Activated CD4-positive, alpha-beta T cell treated with anti-CD3 and anti-CD28 coated beads, Interleukin-2, amount 10 ng/mL, durations not matched to agents 7 days and 5 days (primary cell): ENCODE measurements at places on chromosomes 6 and 20. TPM values are rescaled to one million over a fixed set of nuclear protein-coding genes. Genes with fewer than 3 reads are reported as not detected.

DNA sequence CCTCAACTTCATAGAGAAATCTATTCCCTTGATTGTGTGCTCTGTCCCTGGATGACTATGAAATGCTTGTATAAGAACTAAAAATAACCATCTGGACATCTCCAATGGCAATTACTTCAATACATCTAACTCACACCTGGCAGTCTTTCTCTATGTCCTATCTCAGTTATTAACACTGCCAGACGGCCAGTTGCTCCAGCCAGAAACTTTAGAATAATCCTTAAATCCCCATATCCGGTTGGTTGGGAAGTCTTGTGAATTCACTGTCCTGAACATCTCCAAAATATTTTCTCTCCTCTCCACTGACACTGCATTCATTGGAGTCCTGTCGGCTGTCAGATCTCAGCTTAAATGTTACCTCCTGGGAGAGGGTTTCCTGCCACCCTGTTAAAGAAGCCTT, 12.2 kb upstream of the LAMA2 start:
- H3K4me1 ChIP-seq = no peaks in the 10 kb centered on the region
- H3K4me3 ChIP-seq = no peak overlapping the region
- DNase-seq = no peak

FILIP1 gene
- total RNA-seq = 0.04 TPM

DNA sequence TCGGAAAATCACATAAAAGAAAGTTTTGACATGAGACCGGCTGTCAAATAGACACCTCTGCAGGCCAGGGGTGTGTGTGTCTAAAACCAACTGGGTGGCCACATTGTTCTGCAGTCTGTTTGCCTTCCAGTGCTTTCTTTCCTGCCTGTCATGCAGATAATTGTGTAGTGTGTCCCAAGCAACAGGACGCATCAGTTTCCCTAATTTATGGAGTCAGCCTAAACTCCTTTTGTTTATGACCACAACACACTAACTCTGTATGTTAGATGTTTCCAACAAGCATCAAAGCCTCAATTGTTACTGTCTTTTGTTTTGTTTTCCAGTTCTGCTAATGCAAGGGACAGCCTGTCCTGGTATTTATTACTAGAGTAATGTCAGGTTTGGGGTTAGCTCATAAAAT, 205.7 kb downstream of the ATXN1 start:
- H3K36me3 ChIP-seq = peaks cover 4% of the 10 kb centered on the region
- no peak for DNase-seq
- H3K27me3 ChIP-seq = no peaks in the 10 kb centered on the region
- H3K4me1 ChIP-seq = no peaks in the 10 kb centered on the region
- no peak overlapping the region for H3K4me3 ChIP-seq
- H3K27ac ChIP-seq = no peak overlapping the region

KIAA0408 gene
- 4.4 TPM for total RNA-seq

GRCh38 chr6:34110610-34111009, 35.3 kb downstream of the GRM4 start:
- no peak overlapping the region for H3K27ac ChIP-seq
- H3K4me3 ChIP-seq = no peak overlapping the region
- H3K27me3 ChIP-seq = no peaks in the 10 kb centered on the region
- H3K4me1 ChIP-seq = no peaks in the 10 kb centered on the region
- H3K36me3 ChIP-seq = no peaks in the 10 kb centered on the region

DNA sequence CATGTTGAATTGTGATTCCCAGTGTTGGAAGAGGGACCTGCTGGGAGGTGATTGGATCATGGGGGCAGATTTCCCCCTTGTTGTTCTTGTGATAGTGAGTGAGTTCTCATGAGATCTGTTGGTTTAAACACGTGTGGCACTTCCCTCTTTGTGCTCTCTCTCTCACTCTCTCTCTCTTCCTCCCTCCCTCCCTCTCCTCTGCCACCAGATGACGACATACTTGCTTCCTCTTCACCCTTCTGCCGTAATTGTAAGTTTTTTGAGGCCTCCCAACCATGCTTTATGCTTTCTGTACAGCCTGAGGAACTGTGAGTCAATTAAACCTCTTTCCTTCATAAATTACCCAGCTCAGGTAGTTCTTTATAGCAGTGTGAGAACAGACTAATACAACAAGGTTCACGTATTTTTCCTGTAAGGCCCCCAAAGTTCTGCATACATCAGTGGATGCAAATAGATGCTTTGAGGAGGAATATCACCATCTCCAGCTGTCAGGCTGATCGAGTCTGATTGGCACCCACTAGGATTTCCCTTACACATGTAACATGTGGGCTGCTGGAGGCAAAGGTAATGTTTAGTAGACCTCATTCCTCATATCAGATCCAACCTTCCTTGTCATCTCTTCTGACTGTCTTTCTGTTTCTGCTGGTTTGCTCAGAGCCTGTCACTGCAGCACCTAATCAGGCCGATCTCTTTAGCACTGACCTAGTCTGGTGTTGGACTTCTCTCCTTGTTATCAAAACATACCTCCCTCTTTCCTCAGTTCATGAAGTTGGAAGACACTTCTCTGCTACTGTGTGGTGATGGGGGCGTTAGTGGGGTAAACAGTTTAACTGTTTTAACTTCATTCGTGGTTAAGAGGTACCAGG, 54.3 kb upstream of the BACH2 start:
- peaks cover 21% of the 10 kb centered on the region for H3K4me1 ChIP-seq
- no peak overlapping the region for H3K4me3 ChIP-seq
- H3K36me3 ChIP-seq = no peaks in the 10 kb centered on the region
- H3K27ac ChIP-seq = peak overlapping the region; percentile 57
- DNase-seq = peak; percentile 59

RAE1 gene
- total RNA-seq = 37.9 TPM

- H3K4me3 ChIP-seq = no peak overlapping the region
- no peaks in the 10 kb centered on the region for H3K27me3 ChIP-seq
- DNase-seq = no peak
- no peak overlapping the region for H3K27ac ChIP-seq
- no peaks in the 10 kb centered on the region for H3K36me3 ChIP-seq
Observed at GRCh38 chr20:15056246-15056645, 718.8 kb upstream of the FLRT3 start.

DNA sequence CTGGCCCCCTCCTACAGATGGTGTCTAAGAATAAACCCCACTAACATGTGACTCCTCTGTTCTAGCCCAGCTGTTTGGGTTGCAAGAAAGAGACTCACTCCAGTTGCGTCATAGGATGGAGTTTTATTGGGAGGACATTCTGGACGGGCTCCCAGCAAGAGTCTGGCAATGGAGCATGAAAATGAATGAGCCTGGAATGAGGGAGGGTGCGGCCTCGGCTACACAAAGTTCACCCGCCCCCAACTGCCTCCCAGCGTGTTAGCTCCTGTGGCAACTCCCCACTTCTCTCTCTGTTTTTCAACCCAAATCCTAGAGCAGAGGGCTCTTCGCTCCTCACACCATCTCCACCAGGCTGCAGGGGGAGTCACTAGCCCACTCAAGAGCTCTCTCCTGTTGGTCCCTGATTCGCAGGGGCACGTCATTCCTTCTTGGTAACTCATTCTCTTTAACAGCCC, 5.1 kb upstream of the ADAM33 start:
- peaks cover 33% of the 10 kb centered on the region for H3K27me3 ChIP-seq
- no peaks in the 10 kb centered on the region for H3K36me3 ChIP-seq
- DNase-seq = no peak

GRCh38 chr6:170134031-170134470, 156.8 kb downstream of the DLL1 start:
- no peak overlapping the region for H3K4me3 ChIP-seq
- H3K27ac ChIP-seq = no peak overlapping the region
- H3K27me3 ChIP-seq = no peaks in the 10 kb centered on the region
- no peaks in the 10 kb centered on the region for H3K36me3 ChIP-seq
- DNase-seq = no peak

GRCh38 chr20:51111290-51111689, 88.4 kb upstream of the KCNG1 start:
- H3K27me3 ChIP-seq = peaks cover 15% of the 10 kb centered on the region
- H3K36me3 ChIP-seq = no peaks in the 10 kb centered on the region
- H3K27ac ChIP-seq = no peak overlapping the region
- no peak for DNase-seq

CRYBG1 gene
- 46.8 TPM for total RNA-seq

DNA sequence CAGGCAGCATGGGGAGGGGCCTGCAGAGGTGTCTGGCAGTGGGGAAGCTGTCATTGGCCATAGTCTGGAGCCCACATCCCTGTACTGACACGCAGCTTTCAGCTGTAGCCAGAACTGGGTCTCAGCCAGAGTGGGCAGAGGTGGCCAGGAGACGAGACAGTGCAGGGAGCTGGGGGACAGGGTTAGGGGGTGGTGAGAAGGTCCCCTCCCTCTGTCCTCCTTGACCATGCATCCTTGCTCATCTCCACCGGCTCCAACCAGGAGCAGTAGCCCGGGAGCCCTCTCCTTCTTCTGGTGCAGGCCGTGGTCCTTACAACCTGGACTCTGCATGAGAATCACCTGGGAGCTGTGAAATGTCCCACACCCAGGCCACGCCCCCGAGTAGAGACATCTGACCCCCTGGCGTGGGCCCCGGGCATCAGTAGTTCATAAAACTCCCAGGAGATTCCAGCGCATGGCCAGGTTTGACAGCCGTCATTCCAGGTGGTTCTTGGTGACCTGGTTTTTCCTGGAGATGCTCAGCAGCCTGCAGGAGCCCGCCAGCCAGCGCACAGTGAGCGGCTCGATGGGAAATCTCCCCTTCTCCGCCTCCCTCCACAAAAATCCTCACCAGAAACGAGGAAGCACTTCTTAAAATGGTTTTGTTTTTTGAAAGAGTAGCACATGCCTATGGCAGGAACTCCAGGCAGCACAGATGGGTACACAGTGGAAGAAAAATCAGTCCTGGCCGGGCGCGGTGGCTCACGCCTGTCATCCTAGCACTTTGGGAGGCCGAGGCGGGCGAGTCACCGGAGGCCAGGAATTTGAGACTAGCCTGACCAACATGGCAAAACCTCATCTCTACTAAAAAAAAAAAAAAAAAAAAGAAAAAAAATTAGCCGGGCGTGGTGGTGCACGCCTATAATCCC, 56.2 kb downstream of the ADNP start:
- no peak overlapping the region for H3K27ac ChIP-seq
- no peak overlapping the region for H3K4me3 ChIP-seq
- no peak for DNase-seq
- H3K4me1 ChIP-seq = no peaks in the 10 kb centered on the region
- H3K27me3 ChIP-seq = no peaks in the 10 kb centered on the region

GRCh38 chr6:10297832-10298231, 117.0 kb downstream of the TFAP2A start:
- H3K36me3 ChIP-seq = no peaks in the 10 kb centered on the region
- no peaks in the 10 kb centered on the region for H3K4me1 ChIP-seq
- no peak overlapping the region for H3K4me3 ChIP-seq
- H3K27me3 ChIP-seq = no peaks in the 10 kb centered on the region
- no peak for DNase-seq

DNA sequence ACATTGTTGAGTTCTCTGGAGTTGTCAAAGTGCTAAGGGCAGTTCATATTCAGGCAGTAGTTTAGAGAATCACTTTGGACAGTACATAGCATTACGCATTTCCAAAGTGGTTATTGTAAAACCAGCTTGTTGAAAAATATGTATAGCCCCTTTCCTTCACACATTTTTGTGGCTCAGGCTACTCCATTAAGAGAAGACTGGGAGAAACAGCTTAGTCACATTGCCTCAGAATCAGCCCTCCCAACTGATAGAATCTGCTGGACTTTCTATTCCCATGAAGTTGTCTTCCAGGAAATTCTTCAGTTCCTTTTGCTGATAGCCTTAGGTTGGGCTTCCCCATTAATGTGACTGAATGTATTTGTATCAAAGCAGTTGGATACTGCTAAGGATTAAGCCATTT, 39.5 kb upstream of the HDGFL1 start:
- H3K36me3 ChIP-seq = no peaks in the 10 kb centered on the region
- no peaks in the 10 kb centered on the region for H3K27me3 ChIP-seq
- no peak overlapping the region for H3K27ac ChIP-seq
- no peak for DNase-seq
- H3K4me3 ChIP-seq = no peak overlapping the region

GRCh38 chr6:151494235-151494935, 568 bp downstream of the CCDC170 start:
- peaks cover 47% of the 10 kb centered on the region for H3K27me3 ChIP-seq
- peak; percentile 54 for DNase-seq
- no peaks in the 10 kb centered on the region for H3K36me3 ChIP-seq
- no peak overlapping the region for H3K27ac ChIP-seq
- H3K4me3 ChIP-seq = peak overlapping the region; percentile 71
- peaks cover 19% of the 10 kb centered on the region for H3K4me1 ChIP-seq

SAMD5 gene
- not detected for total RNA-seq

GRCh38 chr6:75299801-75300530, 15.4 kb upstream of the TMEM30A start:
- H3K36me3 ChIP-seq = no peaks in the 10 kb centered on the region
- no peaks in the 10 kb centered on the region for H3K27me3 ChIP-seq
- DNase-seq = no peak
- H3K27ac ChIP-seq = no peak overlapping the region
- H3K4me1 ChIP-seq = no peaks in the 10 kb centered on the region

- H3K27me3 ChIP-seq = no peaks in the 10 kb centered on the region
- no peak overlapping the region for H3K4me3 ChIP-seq
- no peak for DNase-seq
- H3K4me1 ChIP-seq = no peaks in the 10 kb centered on the region
- H3K27ac ChIP-seq = no peak overlapping the region
Observed at GRCh38 chr6:120122401-120122800, 772.8 kb upstream of the MAN1A1 start.

DNA sequence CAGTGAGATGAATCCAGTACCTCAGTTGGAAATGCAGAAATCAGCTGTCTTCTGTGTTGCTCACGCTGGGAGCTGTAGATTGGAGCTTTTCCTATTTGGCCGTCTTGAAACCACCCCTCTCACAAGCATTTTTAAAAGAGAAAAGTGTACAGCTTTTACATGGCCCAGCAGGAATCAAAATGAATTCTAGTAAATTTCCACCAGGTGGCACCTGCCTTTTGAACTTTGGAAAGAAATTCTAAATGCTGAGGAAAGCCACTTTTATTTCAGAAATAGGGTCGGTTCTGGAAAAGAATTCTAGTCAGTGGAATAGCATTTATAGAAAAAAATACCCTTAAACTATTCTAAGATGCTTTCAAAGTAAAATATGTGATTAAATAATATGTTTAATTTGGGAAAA, 647.8 kb downstream of the CD109 start:
- H3K4me1 ChIP-seq = no peaks in the 10 kb centered on the region
- H3K36me3 ChIP-seq = no peaks in the 10 kb centered on the region
- no peak overlapping the region for H3K4me3 ChIP-seq
- DNase-seq = no peak
- no peaks in the 10 kb centered on the region for H3K27me3 ChIP-seq

GRCh38 chr6:50270415-50270814, 220.7 kb upstream of the DEFB112 start:
- no peaks in the 10 kb centered on the region for H3K27me3 ChIP-seq
- no peak overlapping the region for H3K27ac ChIP-seq
- H3K4me3 ChIP-seq = no peak overlapping the region
- H3K36me3 ChIP-seq = no peaks in the 10 kb centered on the region

GLP1R gene
- not detected for total RNA-seq

GRCh38 chr6:87687296-87687695, 14.7 kb downstream of the AKIRIN2 start:
- H3K4me1 ChIP-seq = peaks cover 41% of the 10 kb centered on the region
- no peak overlapping the region for H3K4me3 ChIP-seq
- H3K27ac ChIP-seq = no peak overlapping the region
- no peak for DNase-seq

VSTM2L gene
- not detected for total RNA-seq
